ENCODE measurements at places on chromosomes 4 and X.

DNA sequence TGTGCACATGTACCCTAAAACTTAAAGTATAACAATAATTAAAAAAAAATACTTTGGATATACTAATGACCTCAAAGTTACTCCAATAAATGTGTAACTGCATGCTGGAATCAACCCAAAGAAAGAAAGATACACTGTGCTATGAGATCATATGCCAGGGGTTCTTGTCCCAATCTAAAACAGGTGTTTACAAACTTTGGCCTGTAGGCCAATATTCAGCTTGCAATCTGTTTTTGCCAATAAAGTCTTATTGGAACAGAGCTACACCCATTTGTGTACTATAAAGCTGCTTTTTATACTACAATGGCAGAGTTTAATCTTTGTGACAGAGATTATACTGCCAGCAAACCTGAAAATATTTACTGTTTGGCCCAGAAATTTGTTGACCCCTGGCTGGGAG is 138.8 kb upstream of the AFF2 start:
- no peak for DNase-seq

DNA sequence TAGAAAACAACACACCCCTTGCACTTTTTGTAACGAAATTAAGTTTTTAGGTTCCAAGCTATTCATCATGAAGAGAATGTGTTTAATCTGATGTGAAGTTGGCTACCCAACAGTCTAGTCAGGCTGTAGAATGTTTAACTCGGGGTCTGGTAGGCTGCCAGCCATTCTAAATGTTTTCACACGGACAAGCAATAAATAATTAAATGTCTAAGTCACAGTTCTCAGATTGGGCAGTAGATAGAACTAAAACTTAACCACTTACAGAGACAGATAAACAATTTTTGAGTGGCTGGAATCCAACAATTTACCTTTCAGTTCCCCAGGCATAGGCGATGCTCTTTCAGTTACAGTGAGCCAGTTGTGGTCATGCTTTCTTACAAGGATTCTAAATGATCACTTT is 66.5 kb downstream of the CHIC2 start:
- DNase-seq: peak; percentile 31

- no peak for DNase-seq
Observed at GRCh38 chrX:10554612-10555270, 65.6 kb downstream of the MID1 start.

DNA sequence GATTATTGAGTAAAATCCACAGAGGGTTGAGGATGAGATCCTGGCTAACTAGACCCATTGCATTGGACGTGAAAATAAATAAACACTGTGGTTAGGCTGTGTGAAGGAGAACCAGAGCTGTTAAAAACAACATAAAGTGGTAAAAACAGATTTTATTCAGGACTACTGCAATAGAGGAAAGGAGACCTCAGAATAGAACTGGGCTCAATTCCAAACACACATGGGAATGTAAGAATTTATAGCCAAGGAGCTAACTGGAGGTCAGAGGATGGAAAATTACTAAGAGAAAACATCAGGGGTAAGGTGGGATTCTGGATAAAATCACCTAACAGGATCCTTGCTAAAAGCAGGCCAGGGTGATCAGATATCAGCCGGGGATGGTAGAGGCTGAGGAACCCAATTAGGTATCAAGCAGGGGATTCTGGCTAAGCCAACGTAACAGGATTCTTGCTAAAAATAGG is 112.4 kb downstream of the RNF150 start:
- no peak for DNase-seq

DNA sequence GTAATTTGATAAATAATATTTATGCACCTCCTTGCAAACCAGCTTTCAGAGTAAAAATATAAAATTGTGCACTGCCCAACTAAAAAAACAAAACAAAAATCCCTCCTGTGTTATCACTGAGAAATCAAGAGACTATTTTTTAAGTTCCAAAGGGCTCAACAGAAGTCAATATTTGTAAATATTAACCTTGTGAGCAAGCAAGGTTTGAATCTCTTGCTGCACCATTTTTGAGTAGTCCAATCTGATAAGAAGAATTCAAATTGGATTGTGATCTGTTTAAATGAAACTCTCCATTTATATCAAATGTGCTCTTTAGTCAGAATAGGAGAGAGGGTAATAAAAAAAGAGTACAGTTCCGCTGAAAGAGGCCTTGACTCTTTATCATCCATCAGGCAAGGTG is 520.2 kb downstream of the RAB28 start:
- DNase-seq: no peak

- DNase-seq: no peak
Observed at GRCh38 chr4:104942990-104943743, 203.5 kb upstream of the TET2 start.

DNA sequence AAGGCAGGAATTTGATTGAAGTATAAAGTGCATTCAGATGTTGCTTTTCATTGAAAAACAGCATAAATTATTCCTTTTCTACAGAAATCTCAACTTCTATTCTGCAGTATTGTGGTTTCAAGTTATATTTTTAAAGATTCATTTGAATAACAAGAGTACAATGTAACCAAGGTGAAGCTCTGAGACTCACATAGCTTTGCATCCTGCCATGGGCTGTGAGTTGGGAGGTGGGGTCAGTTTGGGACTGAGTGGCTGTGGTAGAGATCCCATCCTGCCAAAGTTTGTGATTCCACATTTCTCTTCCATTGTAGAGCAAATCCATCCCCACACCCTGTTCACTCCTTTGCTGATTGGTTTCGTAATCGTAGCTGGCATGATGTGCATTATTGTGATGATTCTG is 69.2 kb downstream of the KIT start:
- DNase-seq: no peak

- no peak for DNase-seq
Observed at GRCh38 chr4:172352356-172352755, 539.2 kb downstream of the GALNTL6 start.

DNA sequence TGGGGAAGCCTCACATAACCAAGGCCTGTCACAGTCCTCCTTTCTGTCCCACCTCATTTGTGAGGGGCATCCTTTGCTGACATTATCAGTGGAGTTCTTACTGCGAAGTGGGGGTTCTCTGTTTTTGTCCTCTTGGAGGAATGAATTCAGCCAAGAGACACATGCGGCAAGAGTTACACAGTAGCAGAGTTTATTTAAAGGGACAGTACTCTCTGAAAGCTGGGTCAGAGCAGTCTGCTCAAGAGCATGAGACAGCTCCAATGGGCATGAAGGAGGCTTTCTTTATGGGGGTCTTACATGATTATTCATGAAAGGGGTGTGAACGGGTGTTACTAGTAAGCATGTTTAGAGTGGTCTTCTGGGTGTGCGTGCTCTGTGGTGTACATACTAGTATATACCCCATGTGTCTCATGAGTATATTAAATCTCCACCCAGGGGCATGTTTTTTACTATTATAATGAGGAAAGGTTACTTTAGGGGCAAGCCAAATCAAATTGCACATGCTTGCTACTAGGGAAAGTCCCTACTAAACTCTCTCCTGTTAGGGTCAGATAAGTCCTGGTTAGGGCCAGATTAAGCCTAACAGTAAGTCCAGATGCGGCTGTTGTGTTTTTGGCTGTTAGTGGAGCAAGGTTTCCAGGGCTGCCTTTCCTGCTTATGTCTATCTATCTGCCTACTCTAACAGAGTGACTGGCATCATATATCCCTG is 19.8 kb upstream of the LGI2 start:
- no peak for DNase-seq

DNA sequence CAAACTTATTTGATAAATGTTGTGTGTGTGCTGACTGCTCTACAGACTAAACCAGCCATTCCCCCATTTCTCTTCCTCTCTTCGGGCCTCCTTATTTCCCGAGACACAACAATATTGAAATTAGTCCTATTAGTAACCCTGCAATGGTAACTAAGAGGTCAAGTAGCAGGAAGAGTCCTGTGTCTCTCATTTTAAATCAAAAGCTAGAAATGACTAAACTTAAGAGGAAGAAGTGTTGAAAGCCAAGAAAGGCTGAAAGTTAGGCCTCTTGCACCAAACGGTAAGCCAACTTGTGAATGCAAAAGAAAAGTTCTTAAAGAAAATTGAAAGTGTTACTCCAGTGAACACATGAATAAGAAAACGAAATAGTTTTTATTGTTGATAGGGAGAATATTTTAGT is 357.8 kb upstream of the SLC7A11 start:
- DNase-seq: no peak

DNA sequence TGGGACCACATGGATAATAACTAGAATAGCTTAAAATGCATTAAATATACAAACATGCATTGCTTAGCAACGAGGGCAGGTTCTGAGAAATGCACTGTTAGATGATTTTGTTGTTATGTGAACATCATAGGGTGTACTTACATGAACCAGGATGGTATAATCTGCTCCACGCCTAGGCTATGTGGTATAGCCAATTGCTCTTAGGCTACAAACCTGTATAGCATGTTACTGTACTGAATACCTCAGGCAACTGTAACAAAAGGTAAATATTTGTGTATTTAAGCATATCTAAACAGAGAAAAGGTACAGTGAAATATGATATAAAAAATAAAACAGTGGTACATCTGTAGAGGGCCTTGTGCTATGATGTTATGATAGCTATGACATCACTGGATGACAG is 169.2 kb upstream of the IL15 start:
- DNase-seq: peak; percentile 61

DNA sequence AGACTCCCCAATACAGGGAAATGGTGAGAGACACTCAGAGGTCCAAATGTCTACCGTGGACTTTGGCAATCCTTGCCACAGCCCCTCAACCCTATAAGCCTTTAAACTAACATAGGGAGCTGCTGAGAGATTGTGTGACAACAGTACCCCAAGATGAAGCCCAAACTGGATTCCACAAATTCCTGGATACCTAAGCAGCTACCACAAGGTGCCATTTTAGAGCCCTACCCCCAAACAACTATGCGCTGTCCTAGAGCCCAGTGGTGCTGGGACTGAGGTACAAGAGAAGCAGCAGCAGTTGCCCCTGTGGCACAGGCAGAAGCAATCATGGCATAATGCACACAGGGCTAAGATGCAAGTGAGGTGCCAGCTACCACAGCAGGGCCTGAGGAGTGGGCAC is 2.7 kb upstream of the TMPRSS11F start:
- no peak for DNase-seq

GRCh38 chr4:14667624-14668151 is 334.6 kb upstream of the CPEB2 start:
- no peak for DNase-seq

- DNase-seq: no peak
Observed at GRCh38 chr4:98639523-98639922, 18.9 kb downstream of the TSPAN5 start.

GRCh38 chr4:138953961-138954371 is 61.6 kb upstream of the NOCT start:
- DNase-seq: no peak

GRCh38 chrX:86061407-86061806 is 14.0 kb upstream of the CHM start:
- DNase-seq: no peak

- DNase-seq: no peak
Observed at GRCh38 chr4:116391020-116391419, 694.4 kb downstream of the TRAM1L1 start.

GRCh38 chr4:90148574-90149148 is 21.5 kb downstream of the CCSER1 start:
- no peak for DNase-seq

GRCh38 chr4:48490680-48491513 is 845 bp downstream of the ZAR1 start:
- no peak for DNase-seq

GRCh38 chrX:54492340-54492739 is 3.7 kb downstream of the FGD1 start:
- no peak for DNase-seq

DNA sequence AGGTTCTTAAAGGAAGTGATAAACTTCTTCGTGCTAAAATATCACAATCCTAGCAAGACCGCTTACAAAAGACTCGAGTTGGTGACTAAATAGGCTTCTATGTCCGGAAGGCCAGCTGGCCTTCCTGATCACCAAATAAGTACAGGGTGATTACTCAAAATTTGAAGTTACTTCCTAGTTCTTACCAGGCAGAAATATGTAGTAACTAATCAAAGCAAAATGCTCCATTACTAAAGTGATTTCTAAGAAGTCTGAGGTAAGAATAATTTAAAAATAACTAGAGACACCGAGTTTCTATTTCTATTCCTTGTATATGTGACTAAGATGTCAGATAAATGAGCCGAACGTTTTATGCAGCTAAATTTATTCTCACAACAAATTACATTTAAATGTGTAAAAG is 62.2 kb downstream of the NSUN7 start:
- DNase-seq: no peak

DNA sequence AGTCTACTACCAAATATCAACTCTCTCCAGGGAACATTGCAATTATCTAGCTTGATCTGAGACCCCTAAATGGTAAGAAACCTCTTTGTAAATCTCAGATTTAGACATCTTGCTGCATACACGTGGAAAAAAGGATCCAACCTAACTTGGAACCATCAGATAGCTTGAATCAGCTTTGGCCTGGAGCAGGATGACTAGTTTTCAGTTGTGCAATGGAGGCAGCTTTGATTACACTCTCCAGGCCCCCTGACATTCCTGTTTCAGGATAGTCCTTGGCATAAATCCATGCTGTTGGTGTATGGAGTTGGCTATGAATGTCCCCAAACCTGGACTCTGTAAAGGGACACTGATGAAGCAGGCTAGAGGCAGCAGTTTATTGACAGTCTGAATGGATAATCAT is 1061.9 kb upstream of the TENM3 start:
- DNase-seq: no peak

GRCh38 chrX:153763989-153764755 is at the start of gene PLXNB3:
TSS of gene PLXNB3 (plus strand) at chrX:153764249. CDS start at chrX:153765536, 1,287 bp downstream.
- DNase-seq: peak; percentile 72

GRCh38 chr4:147994076-147994475 is 262.2 kb downstream of the ARHGAP10 start:
- no peak for DNase-seq

- DNase-seq: no peak
Observed at GRCh38 chr4:13892739-13893105, 265.2 kb upstream of the BOD1L1 start.

DNA sequence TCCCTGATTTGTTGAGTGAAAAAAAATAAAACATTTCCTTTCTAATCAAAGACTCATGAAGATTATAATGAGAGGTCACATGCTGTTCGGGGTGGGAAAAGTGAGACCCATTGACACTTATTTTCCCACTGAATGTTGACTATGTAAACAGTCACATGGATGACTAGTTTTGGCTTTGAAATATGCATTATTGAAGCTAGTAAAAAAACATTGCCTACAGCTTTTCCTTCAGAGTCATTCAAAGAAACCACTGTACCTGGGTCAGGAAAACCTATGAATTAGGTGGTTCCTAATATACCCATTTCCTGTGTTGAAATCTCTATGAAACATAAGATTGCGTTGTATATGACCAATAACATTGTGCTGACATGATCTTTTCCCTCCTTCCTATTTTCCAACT is 251.2 kb downstream of the CFAP299 start:
- no peak for DNase-seq

Measured in T47D (cell line).